Naive B cell (primary cell): ENCODE measurements at places on chromosomes 6 and 20.

DNA sequence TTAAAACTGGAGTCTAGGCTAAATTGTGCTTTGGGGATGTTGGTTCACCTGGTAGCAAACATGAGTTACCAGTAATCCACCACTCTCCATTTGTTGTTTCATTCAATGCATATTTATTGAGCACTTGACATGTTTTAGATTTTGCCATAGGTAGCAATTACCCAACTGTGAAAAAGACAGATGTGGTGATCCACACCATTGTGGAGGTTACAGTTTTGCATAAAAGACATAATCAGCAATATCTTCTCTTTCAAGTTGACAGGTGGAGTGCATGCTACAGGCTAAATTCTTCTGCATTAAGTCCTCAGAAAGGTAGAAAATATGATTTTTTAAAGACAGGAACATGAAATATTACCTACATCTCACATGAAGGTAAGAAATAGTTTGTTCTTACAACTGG, 143.0 kb upstream of the TSHZ2 start:
- DNase-seq: no peak
- H3K36me3 ChIP-seq: peaks cover 5% of the 10 kb centered on the region
- H3K4me3 ChIP-seq: no peak overlapping the region
- H3K4me1 ChIP-seq: no peaks in the 10 kb centered on the region

- peaks cover 51% of the 10 kb centered on the region for H3K4me1 ChIP-seq
- H3K27ac ChIP-seq: no peak overlapping the region
- H3K4me3 ChIP-seq: peak overlapping the region; percentile 72
- H3K27me3 ChIP-seq: peaks cover 4% of the 10 kb centered on the region
Measured at GRCh38 chr20:840858-841567, 7.5 kb downstream of the FAM110A start.

DNA sequence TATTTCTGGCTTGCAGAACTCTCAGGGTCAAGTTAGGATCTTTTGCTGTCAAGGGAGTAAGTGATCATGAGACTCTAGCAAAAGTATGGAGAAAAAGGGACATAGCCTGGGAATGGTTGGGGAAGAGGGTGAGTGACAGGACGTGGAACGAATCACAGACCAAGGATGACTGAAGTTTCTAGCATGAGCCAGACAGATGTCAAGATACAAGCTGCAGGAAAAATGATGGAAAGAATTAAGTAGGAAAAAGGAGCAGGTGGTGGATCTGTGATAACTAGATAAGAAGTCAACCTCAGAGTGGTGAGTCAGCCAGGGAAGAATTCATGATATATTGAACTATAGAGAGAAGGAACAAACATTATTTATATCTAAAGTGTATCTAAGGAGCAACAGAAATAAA, 159.8 kb upstream of the SYNDIG1 start:
- no peak for DNase-seq
- H3K27ac ChIP-seq: no peak overlapping the region
- no peaks in the 10 kb centered on the region for H3K4me1 ChIP-seq
- peaks cover 29% of the 10 kb centered on the region for H3K27me3 ChIP-seq
- no peaks in the 10 kb centered on the region for H3K36me3 ChIP-seq

DNA sequence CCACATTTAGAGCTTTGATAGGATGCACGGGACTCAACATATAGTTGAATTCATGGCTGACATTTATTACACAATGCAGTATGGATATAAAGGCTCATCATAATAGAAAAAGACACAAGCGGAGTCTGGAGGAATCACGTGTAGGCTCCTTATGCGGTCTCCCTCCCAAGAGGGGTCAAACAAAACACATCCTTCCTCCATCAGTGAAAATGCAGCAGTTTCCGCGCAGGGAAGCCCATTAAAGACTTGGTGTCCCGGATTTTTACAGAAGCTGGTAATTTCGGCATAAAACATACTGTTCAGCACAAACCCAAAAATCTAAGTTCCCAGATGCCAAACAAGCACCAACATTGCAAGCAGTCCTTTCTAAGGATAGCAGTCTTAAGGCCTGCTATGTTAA, 1.1 kb downstream of the USP45 start:
- no peaks in the 10 kb centered on the region for H3K27me3 ChIP-seq
- peaks cover 31% of the 10 kb centered on the region for H3K4me1 ChIP-seq

DNA sequence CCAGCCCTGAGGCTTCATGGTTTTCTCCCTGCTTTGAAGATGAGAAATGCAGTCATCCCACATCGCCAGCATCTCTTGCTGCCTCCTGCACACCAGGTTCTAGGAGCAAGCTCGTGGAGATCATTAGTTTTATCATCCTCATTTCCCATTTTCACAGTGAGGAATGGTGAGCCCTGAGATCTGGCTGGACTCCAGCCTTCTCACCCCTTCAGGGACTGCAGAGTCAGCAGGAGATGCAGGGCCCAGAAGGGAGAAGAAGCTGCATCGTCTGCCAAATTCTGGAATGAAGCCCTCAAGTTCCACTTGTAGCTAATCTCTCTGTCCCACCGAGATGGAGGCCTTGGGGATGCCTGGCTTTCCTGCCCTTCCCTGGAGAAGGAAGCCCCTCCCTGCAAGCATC, 216.8 kb downstream of the TAF4 start:
- H3K4me1 ChIP-seq: no peaks in the 10 kb centered on the region
- no peaks in the 10 kb centered on the region for H3K36me3 ChIP-seq
- no peak for DNase-seq

DNA sequence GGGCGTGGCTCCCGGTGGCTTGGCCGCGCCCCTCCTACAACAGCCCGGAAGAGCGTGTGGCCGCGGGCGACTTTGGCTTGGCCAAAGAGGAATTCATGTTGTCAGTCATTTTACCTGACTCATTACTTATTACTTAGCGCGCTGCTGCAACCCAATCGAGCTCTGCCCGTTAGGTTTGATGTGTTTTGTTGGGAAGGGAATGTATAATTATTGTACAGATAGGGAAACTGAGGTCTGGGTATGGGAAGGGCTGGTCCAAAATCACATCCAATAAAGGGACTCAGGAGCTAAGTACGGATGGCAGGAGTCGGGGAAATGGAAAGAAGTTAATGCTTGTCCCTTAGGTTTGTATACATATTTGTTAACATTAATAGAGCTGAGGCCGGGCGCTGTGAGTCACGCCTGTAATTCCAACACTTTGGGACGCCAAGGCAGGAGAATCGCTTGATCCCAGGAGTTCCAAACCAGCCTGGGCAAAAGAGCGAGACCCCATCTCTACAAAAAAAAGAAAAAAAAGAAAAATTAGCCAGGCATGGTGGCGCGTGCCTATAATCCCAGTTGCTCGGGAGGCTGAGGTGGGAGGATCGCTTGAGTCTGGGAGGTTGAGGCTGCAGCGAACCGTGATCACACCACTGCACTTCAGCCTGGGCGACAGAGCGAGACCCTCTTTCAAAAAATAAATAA, 639 bp upstream of the ZNF335 start:
- peaks cover 30% of the 10 kb centered on the region for H3K4me1 ChIP-seq
- H3K36me3 ChIP-seq: no peaks in the 10 kb centered on the region
- no peaks in the 10 kb centered on the region for H3K27me3 ChIP-seq
- H3K4me3 ChIP-seq: peak overlapping the region; percentile 96
- H3K27ac ChIP-seq: peak overlapping the region; percentile 100

- no peak for DNase-seq
- H3K4me1 ChIP-seq: no peaks in the 10 kb centered on the region
- H3K4me3 ChIP-seq: no peak overlapping the region
- H3K27me3 ChIP-seq: peaks cover 5% of the 10 kb centered on the region
- H3K36me3 ChIP-seq: no peaks in the 10 kb centered on the region
Measured at GRCh38 chr6:69581581-69581980, 215.2 kb downstream of the LMBRD1 start.

DNA sequence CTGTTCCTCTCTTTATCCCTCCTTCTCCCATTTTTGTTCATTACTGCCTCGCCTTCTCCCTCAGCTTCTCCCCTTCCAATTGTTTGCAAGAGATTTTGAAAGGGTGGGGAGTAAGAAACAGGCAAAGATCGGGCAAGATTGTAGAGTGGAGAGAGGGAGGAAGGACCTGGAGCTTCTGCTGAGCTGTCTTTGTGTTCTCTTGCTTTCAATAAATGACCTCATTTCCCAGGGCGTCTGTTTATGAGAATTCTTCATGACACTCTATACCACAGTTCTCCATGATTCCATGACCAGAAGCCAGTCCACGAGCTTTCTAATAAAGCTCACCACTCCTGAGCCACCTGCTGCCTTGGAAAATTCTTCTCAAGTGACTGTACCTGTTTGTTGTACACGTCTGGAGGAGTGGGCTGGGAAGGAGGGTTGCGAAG, 50.0 kb upstream of the PLEKHG1 start:
- H3K36me3 ChIP-seq: no peaks in the 10 kb centered on the region
- no peak overlapping the region for H3K27ac ChIP-seq
- H3K27me3 ChIP-seq: peaks cover 40% of the 10 kb centered on the region
- no peak for DNase-seq
- no peaks in the 10 kb centered on the region for H3K4me1 ChIP-seq

GRCh38 chr6:161415302-161415855, 141.5 kb upstream of the AGPAT4 start:
- no peaks in the 10 kb centered on the region for H3K36me3 ChIP-seq
- peaks cover 18% of the 10 kb centered on the region for H3K27me3 ChIP-seq
- no peak overlapping the region for H3K4me3 ChIP-seq
- DNase-seq: no peak
- H3K4me1 ChIP-seq: no peaks in the 10 kb centered on the region

DNA sequence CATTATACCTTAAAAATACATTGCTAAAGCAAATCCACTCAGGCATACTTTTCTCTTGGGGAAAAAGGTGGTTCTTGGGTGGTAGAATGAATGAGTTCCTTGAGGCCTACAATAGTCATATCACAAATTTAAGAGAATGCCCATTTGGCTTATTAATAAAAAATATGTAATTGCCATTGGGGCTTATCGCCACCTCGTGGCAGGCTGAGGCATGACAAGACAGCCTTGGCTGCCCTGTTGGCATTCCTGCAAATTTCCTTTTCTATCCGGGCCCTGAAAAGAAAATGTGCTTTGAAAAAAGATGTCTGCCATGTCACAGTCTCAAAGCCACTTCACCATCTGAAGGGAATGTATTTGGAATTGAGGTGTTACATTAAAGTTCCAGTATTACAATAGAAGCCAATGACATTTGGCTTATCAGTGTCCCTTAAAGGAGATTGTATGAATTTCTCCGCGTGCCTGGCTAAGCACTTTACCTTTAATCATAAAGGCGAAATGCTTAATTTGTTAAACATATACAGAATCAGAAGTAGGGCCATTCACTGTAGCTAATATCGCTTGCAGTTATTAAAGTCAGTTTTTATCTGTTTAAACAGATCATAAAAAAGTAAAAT, 188.3 kb upstream of the ZFP64 start:
- H3K27me3 ChIP-seq: peaks cover 21% of the 10 kb centered on the region
- H3K4me1 ChIP-seq: no peaks in the 10 kb centered on the region
- H3K27ac ChIP-seq: no peak overlapping the region
- H3K4me3 ChIP-seq: no peak overlapping the region
- peak; percentile 7 for DNase-seq
- no peaks in the 10 kb centered on the region for H3K36me3 ChIP-seq

GRCh38 chr6:3638662-3639061, 112.9 kb downstream of the PXDC1 start:
- H3K27me3 ChIP-seq: peaks cover 13% of the 10 kb centered on the region
- DNase-seq: no peak
- H3K27ac ChIP-seq: no peak overlapping the region
- no peak overlapping the region for H3K4me3 ChIP-seq

- no peak for DNase-seq
- H3K4me1 ChIP-seq: no peaks in the 10 kb centered on the region
- peaks cover 58% of the 10 kb centered on the region for H3K27me3 ChIP-seq
- H3K36me3 ChIP-seq: no peaks in the 10 kb centered on the region
- no peak overlapping the region for H3K4me3 ChIP-seq
Measured at GRCh38 chr20:19212821-19213502, 520 bp downstream of the SLC24A3 start.

DNA sequence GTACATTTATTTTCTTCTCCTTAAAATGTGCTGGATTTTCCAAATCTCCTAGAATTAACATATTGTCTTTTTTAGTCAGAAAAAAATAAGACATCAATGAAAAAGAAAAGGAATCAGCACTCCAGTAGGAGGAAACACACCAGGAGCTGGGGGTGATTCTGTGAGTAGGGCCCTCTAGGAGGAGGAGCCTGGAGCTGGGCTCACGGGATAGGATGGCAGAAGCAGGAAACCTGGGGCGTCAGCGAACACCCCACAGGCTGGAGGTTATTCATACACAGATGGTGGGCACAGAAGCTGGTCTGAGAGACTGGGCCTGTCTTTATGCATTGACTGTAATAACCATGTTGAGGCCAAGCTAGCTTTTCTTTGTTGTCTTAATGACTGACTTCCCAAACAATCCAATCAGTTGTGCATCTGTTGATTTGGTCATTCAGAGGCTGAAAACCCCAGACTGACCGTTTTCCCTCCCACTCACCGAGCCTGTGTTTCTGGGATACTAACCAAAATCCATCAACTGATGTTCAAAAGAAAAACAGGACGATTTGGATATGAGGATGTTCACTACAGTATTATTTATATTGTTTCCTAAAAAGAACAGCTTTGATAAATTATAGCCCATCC, 53.1 kb downstream of the CPNE5 start:
- no peak overlapping the region for H3K27ac ChIP-seq
- DNase-seq: no peak
- no peak overlapping the region for H3K4me3 ChIP-seq
- H3K4me1 ChIP-seq: peaks cover 10% of the 10 kb centered on the region
- H3K27me3 ChIP-seq: peaks cover 25% of the 10 kb centered on the region

GRCh38 chr6:105598264-105598663, 195.4 kb upstream of the PREP start:
- no peaks in the 10 kb centered on the region for H3K36me3 ChIP-seq
- H3K27ac ChIP-seq: no peak overlapping the region
- DNase-seq: no peak

DNA sequence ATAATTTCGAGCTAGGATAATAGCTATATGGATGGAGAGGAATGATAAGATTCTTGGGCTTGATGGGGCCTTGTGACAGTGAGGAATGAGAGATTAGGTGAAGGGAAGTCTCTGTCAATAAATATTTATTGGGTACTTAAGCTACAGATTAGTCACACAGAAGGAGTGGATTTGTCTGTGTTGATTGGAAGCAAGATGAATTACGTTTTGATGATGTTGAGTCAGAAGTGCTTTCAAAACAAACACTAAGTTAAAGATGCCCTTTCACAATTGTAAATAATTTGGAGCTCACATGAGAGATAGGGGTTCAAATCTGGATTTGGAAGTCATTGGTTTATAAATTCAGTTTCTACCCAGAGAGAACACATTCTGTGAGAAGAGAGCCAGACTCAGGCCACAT, 834.2 kb downstream of the KIF16B start:
- no peaks in the 10 kb centered on the region for H3K4me1 ChIP-seq
- DNase-seq: no peak
- H3K27me3 ChIP-seq: peaks cover 2% of the 10 kb centered on the region
- H3K27ac ChIP-seq: no peak overlapping the region

DNA sequence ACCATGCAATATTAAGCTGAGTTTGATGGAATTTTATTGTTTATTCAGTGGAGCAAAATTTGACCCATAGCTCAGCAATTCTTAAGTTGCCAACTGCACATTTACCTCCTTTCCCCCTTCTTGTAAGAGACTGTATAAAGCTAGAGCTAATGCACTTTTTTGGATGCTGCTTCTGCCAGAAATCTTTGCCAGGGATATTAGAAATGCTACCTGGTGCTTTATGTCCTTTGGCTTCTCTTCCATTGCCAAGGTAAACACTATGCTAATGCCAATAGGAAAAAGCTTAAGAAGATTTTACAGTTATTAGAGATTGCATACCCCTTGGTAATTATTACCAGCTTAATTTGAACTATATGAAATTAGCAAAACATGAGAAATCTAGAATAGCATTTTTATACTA, 79.0 kb upstream of the OGFRL1 start:
- no peaks in the 10 kb centered on the region for H3K36me3 ChIP-seq
- peak overlapping the region; percentile 27 for H3K27ac ChIP-seq
- no peak overlapping the region for H3K4me3 ChIP-seq
- no peaks in the 10 kb centered on the region for H3K4me1 ChIP-seq
